ENCODE measurements at places on chromosomes 1 and 21.
A peak's percentile ranks its signal among the peaks of the same experiment; 100 is the strongest.

DNA sequence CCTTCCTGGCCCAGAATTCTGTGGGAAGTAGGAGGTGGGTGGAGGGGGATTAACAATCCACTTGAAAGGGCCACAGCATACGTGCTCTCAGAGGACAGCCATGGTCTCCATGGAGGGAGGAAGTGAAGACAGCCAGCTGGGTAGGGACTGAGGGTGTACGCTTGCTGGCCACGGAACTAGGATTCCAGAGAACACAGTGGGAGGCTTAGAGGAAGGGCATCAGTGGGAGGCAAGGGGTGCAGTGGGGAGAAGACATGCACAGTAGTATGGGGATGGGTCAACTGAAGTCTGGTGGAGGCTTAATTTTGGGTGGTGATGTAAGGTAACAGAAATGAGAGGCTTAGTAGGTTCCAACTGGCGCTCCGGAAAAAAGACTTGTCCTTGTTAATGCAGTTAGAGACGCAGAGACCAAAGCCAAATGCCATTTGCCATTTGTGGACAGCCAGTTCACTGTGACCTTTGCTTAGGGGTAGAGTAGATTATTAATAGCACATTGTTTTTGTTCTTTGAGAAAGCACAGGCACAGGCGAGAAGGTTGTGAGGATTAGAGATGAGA, 103.0 kb downstream of the ZSCAN20 start:
- H3K4me1 ChIP-seq, result peaks cover 14% of the 10 kb centered on the region
- H3K27me3 ChIP-seq, result no peaks in the 10 kb centered on the region
- DNase-seq, result no peak
- H3K4me3 ChIP-seq, result no peak overlapping the region
- H3K27ac ChIP-seq, result no peak overlapping the region

GRCh38 chr1:213281640-213282301, 230.7 kb downstream of the RPS6KC1 start:
- no peak overlapping the region for H3K4me3 ChIP-seq
- H3K27ac ChIP-seq, result no peak overlapping the region
- no peaks in the 10 kb centered on the region for H3K36me3 ChIP-seq
- DNase-seq, result no peak

DNA sequence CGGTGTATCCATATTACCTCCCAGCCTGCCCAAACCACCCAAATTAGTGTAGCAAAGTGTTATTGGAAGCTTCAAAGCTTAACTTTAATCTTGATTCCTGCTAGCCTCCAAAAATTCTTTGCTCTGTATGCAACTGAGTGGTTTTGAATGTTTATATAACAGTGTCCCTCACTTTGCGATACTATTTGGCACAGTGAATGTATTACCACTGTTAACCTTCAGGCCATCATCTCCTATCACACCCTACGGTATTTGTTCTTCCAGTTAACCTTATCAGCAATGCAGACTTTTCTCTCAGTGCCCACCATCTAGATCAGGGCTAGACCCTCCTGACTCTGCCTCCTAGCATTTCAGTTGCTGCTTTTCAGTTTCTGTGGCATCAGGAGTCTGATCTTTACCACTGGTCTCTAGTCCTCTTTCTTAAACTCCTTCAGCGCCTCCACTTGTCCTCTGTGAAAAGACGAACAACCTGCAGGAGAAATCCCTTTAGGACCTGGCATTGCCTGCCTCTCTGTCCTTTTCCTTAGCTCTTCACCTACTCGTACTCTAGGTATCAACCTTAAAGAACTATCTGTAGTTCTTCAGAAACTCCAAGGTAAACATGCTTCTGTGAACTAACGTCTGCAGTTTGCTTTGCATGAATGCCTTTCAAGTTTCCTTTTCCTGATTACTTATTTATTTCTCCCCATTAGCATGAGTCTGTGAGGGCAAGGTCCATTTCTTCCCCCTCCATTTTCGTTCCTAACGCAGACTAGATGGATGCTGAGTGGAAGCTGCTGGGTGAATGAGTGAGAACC, 71.7 kb downstream of the SNX7 start:
- no peak overlapping the region for H3K4me3 ChIP-seq
- no peak for DNase-seq
- no peaks in the 10 kb centered on the region for H3K4me1 ChIP-seq
- H3K36me3 ChIP-seq, result no peaks in the 10 kb centered on the region
- no peak overlapping the region for H3K27ac ChIP-seq
- no peaks in the 10 kb centered on the region for H3K27me3 ChIP-seq

GRCh38 chr21:25757531-25757930, 22.8 kb downstream of the GABPA start:
- no peak overlapping the region for H3K4me3 ChIP-seq
- H3K27ac ChIP-seq, result no peak overlapping the region
- H3K27me3 ChIP-seq, result no peaks in the 10 kb centered on the region

DNA sequence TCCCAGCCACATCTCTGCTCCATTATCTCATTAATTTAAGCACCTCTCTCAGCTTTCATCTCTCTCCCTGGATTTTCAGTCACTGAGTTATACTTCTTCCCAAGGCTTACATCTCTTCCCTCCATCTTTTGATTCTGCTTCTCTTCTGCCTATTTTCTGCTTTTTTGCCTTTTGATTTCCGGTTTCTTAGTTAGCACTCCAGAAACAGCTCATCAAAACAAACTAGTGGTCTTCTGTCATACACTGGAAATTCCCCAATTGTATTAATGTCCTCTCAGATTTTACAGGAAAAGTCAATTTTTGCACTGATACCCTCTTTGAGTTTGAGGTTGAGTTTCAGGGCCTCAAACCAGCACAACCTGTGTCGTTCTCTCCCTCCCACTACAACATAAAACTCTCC, 1.5 kb downstream of the LCE3E start:
- no peak overlapping the region for H3K27ac ChIP-seq
- DNase-seq, result no peak
- H3K36me3 ChIP-seq, result no peaks in the 10 kb centered on the region
- H3K27me3 ChIP-seq, result no peaks in the 10 kb centered on the region

DNA sequence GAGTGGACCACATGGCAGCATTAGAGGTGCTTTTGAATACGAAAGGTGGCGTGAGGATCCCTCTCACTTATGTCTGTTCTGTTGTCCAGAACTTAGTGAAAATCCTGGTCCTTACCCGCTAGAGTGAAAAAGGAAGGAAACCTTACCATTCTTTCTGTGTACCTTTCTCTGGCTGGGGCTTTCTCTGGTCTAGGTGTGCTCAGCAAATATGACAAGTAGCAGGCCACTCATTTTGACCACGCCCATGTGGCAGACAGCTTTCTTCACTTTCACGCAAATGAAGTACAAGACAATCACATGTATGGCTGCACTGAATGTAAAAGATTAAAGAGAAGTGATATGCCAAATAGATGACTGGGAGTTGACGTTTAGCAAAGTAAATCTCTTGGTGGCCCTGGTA, 131.9 kb downstream of the FGGY start:
- H3K27me3 ChIP-seq, result no peaks in the 10 kb centered on the region
- H3K36me3 ChIP-seq, result no peaks in the 10 kb centered on the region
- DNase-seq, result no peak
- H3K4me3 ChIP-seq, result no peak overlapping the region

- no peak for DNase-seq
- H3K4me1 ChIP-seq, result peaks cover 30% of the 10 kb centered on the region
- H3K27me3 ChIP-seq, result no peaks in the 10 kb centered on the region
Observed at GRCh38 chr1:174938281-174939007, 61.3 kb upstream of the CACYBP start.

- H3K4me3 ChIP-seq, result no peak overlapping the region
- H3K27ac ChIP-seq, result no peak overlapping the region
- no peaks in the 10 kb centered on the region for H3K27me3 ChIP-seq
- no peaks in the 10 kb centered on the region for H3K36me3 ChIP-seq
- H3K4me1 ChIP-seq, result no peaks in the 10 kb centered on the region
Observed at GRCh38 chr1:172155766-172156165, 264.7 kb upstream of the C1orf105 start.

GRCh38 chr1:243292117-243292516, 36.3 kb downstream of the SDCCAG8 start:
- no peak overlapping the region for H3K4me3 ChIP-seq
- H3K36me3 ChIP-seq, result peaks cover 14% of the 10 kb centered on the region
- no peak for DNase-seq
- H3K4me1 ChIP-seq, result peaks cover 29% of the 10 kb centered on the region
- no peak overlapping the region for H3K27ac ChIP-seq
- H3K27me3 ChIP-seq, result no peaks in the 10 kb centered on the region

DNA sequence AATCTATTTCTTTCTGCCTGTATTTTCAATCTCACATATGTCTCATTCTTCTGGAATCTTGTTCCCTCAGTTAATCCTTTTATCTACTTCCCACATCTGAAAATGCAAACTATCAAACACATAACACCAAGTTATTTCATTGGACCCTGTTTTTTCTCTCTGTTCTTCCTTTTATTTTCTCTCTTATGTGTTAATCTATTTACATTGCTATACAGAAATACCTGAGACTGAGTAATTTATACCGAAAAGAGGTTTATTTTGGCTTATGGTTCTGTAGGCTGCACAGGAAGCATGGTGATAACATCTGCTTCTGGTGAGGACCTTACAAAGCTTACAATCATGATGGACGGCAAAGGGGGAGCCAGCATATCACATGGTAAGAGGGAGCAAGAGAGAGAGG, 247.6 kb downstream of the TGFB2 start:
- no peak overlapping the region for H3K27ac ChIP-seq
- no peaks in the 10 kb centered on the region for H3K27me3 ChIP-seq
- no peaks in the 10 kb centered on the region for H3K36me3 ChIP-seq
- no peak for DNase-seq
- H3K4me1 ChIP-seq, result no peaks in the 10 kb centered on the region
- no peak overlapping the region for H3K4me3 ChIP-seq

GRCh38 chr1:90616395-90616794, 100.7 kb downstream of the BARHL2 start:
- H3K36me3 ChIP-seq, result no peaks in the 10 kb centered on the region
- H3K4me1 ChIP-seq, result no peaks in the 10 kb centered on the region
- H3K27me3 ChIP-seq, result no peaks in the 10 kb centered on the region
- H3K4me3 ChIP-seq, result no peak overlapping the region
- DNase-seq, result no peak

DNA sequence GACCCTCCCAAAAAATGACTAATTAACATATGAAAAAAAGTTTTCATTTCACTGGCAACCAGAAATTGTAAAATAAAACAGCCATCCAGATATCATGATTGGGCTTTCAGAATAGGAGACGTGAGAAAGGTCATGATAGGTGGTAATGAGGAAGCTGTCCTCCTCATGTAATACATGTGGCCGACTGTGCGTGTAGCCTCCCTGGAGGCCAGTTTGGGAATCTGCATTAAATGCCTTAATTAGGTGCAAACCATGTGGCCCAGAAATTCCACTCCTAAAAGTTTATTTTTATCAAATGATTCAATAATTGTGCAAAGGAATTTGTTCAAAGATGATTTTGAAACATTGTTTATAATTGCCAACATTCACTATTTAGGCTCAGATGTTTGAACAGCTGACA, 127.6 kb upstream of the C1orf105 start:
- no peaks in the 10 kb centered on the region for H3K4me1 ChIP-seq
- H3K4me3 ChIP-seq, result no peak overlapping the region
- no peak overlapping the region for H3K27ac ChIP-seq
- no peak for DNase-seq

- H3K27me3 ChIP-seq, result no peaks in the 10 kb centered on the region
- H3K27ac ChIP-seq, result no peak overlapping the region
- DNase-seq, result peak; percentile 67
- H3K4me1 ChIP-seq, result peaks cover 19% of the 10 kb centered on the region
Observed at GRCh38 chr21:25409978-25410377, 197.3 kb downstream of the MRPL39 start.

- DNase-seq, result no peak
- H3K4me3 ChIP-seq, result no peak overlapping the region
- peaks cover 21% of the 10 kb centered on the region for H3K4me1 ChIP-seq
- H3K27me3 ChIP-seq, result no peaks in the 10 kb centered on the region
Observed at GRCh38 chr1:168178227-168178637, 530 bp upstream of the TIPRL start.

DNA sequence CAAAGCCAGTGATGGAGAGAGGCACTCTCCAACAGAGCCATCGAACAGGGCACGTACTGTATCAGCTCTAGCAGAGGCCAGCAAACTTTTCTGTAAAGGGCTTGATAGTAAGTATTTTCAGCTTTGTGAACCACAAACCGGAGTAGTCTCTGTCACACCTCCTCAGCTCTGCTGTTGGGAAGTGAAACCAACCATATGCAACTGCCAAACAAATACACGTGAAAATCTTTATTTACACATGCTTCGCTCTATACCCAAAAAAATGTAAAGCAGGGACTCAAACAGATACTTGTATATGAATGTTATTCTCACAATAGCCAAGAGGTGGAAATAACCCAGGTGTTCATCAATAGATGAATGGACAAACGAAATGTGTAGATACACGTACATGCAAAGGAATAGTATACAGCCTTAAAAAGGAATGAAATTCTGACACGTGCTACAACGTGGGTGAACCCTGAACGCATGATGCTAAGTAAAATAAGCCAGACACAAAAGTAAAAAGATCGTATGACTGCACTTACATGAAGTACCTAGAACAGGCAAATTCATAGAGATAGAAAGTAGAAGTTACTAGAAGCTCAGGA, 39.0 kb downstream of the SETD4 start:
- H3K36me3 ChIP-seq, result no peaks in the 10 kb centered on the region
- no peak overlapping the region for H3K4me3 ChIP-seq
- no peak for DNase-seq
- H3K27ac ChIP-seq, result no peak overlapping the region
- peaks cover 7% of the 10 kb centered on the region for H3K4me1 ChIP-seq

GRCh38 chr21:46068516-46069079, 29.3 kb upstream of the COL6A2 start:
- no peaks in the 10 kb centered on the region for H3K27me3 ChIP-seq
- H3K27ac ChIP-seq, result no peak overlapping the region
- H3K4me1 ChIP-seq, result peaks cover 22% of the 10 kb centered on the region

- H3K36me3 ChIP-seq, result no peaks in the 10 kb centered on the region
- H3K4me3 ChIP-seq, result no peak overlapping the region
- no peak overlapping the region for H3K27ac ChIP-seq
- DNase-seq, result peak; percentile 65
- peaks cover 31% of the 10 kb centered on the region for H3K4me1 ChIP-seq
Observed at GRCh38 chr1:10941891-10942541, 70.4 kb upstream of the TARDBP start.

DNA sequence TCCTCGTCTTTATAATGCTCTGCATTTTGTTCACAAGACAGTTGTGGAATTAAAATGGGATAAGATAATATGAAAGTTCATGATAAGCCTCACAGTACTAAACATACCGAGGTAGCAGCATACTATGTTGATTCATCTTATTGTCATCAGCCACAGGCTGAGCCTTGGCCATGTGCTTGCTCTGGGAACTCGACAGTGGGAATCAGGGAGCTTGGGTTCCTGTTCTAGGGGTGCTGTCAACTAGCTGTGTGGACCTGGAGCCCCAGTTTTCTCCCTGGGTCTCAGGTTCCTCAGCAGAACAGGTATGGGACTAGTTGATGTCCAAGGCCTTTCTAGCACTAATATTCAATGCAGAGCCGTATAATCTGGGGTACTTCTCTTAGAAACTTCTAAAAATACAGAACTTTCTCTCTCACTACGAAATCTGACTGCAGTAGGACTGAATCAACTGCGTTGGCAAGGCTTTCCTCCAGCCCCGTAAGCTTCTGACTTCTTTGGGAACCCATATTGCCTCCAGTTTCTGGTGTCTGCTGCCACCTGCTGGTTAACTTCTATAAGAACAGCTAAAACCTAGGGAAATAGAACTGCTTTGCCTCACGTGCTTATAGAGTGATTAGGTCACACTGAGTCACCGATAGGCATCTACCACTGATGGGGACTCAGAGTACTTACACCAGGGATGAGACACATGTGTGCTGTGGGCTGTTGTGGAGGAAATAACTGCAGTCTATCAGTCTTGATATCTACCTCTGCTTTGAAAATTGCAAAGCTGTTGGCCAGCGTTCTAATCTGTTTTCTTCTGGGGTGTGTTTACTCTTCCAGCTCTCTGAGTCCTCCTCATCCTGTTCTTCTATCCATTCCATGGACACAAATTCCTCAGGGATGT, 110.9 kb downstream of the RGL1 start:
- no peak overlapping the region for H3K27ac ChIP-seq
- H3K4me3 ChIP-seq, result peak overlapping the region; percentile 22

All from common myeloid progenitor, CD34-positive (primary cell).